ENCODE measurements at places on chromosomes 5 and 9. TPM values are rescaled to one million over a fixed set of nuclear protein-coding genes. Genes with fewer than 3 reads are reported as not detected.

The TNFSF15 gene
- 5.2 TPM for polyA plus RNA-seq

The PTGR1 gene
- 189 TPM for polyA plus RNA-seq

The ACTBL2 gene
- polyA plus RNA-seq: not detected

The PKD2L2 gene
- polyA plus RNA-seq: 0.25 TPM

The HNRNPA0 gene
- polyA plus RNA-seq: 76.2 TPM

The ZNF658 gene
- 10.8 TPM for polyA plus RNA-seq

The IER5L gene
- polyA plus RNA-seq: 11.7 TPM

The INSL6 gene
- 0.21 TPM for polyA plus RNA-seq

The RAD23B gene
- polyA plus RNA-seq: 154 TPM

GRCh38 chr5:612498-613424, 621 bp downstream of the CEP72 start:
- no peak for DNase-seq

- DNase-seq: no peak
These were observed 22.3 kb downstream of the TRAF1 start for GRCh38 chr9:120904061-120904977.

DNA sequence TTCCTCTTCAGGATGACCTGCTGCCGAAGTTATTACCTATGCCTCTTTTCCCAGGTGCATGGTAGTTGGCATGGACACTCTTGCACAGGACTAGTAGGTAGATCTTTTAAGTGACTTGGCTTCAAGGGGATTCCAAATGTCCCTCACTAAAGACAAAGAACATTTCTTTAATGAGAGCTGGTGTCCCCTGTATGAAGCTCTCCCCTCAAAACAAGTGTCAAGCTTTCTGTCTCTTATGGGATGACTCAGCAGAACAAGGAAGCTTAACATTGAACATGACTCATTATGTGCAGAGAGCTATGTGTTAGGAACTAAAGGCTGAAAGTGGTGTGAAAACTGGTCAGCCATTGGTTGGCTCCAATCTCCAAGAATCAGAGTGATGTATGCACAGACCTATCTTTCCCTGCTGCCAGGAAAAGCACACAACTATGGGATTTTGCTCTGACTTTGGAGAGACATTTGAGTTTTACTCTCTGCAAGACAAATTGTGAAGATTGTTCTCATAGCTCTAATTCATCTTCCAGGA, 120.5 kb downstream of the PRDM6 start:
- no peak for DNase-seq

DNA sequence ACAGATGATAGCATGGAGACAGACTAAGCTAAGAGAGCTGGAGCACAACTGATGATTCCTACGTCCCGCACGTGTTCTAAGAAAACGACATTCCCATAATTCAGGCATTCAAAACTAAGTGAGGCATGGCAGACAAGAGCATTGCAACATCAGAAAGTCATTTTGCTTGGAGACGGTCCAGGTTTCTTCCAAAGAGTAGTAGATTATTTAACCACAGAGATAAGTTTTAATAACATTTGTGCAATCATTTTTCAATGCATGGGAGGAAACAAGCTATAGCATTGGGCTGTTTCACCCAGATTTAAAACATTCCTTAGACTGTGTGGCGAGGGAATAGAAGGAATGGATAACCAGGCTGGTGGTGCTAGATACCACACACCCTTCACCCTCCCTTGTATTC, 117.2 kb downstream of the APBA1 start:
- no peak for DNase-seq

- DNase-seq: no peak
These were observed 113.7 kb downstream of the TMEM232 start for GRCh38 chr5:110612794-110613247.

DNA sequence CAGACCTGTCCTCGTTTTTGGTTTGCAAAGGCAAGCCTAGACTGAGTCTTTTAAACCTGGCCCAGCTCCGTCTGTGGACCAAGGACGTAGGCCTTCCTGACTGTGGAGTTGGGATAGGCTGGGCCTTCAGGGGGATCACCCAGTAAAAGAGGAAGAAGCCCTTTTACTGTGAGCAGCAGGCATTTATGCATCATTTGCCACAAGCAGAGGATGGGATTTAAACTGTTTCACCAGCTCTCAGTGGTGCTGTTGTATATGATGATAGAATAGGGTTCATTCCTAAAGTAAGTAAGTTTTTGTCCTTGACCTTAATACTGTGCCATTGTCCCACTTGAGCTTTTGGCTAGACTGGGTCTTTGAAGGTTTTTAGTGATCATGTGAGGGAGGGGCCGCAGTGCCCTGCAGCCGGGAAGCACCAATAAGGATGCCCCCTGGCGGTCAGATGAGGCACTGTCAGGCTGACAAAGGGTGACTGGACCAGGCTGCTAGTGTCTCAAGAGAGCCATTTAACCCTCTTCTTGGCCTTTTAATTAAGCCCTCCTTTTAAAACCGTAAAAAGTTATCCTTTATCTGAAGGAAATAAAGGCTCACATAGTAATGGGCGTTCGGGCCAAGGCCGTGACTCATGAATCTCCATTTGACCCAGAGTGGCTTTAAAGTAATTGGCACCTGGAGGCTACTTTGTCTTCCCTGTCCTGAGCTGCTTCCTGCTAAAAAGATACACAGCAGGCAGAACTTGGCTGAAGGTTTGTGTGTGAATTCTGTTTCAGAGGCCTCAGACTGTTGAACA, 74.0 kb downstream of the UBAP1 start:
- DNase-seq: no peak

DNA sequence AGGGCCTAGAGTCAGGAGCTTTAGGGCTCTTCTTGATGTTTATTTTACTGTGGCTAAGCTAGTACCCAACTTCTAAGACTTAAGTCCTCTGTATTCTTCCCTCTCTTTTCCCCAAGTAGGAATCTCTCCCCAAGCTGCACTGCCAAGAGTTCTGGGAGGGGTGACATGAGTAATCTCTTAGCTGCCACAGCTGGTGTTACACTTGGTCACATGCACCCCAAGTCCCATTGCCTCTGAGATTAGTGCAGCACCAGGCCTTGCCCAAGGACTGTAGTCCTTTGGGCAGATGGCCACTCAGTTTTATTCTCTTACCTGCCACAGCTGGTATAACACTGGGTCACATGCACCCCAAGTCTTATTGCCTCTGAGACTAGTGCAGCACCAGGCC, 114.7 kb upstream of the RIOK2 start:
- no peak for DNase-seq

- no peak for DNase-seq
These were observed 91.8 kb upstream of the MVB12B start for GRCh38 chr9:126234681-126235335.

Data from right renal pelvis (tissue), 4 donors.